ENCODE measurements at places on chromosomes 11 and 22.

GRCh38 chr22:39712081-39712480, 141.5 kb downstream of the CACNA1I start:
- no peak for DNase-seq

DNA sequence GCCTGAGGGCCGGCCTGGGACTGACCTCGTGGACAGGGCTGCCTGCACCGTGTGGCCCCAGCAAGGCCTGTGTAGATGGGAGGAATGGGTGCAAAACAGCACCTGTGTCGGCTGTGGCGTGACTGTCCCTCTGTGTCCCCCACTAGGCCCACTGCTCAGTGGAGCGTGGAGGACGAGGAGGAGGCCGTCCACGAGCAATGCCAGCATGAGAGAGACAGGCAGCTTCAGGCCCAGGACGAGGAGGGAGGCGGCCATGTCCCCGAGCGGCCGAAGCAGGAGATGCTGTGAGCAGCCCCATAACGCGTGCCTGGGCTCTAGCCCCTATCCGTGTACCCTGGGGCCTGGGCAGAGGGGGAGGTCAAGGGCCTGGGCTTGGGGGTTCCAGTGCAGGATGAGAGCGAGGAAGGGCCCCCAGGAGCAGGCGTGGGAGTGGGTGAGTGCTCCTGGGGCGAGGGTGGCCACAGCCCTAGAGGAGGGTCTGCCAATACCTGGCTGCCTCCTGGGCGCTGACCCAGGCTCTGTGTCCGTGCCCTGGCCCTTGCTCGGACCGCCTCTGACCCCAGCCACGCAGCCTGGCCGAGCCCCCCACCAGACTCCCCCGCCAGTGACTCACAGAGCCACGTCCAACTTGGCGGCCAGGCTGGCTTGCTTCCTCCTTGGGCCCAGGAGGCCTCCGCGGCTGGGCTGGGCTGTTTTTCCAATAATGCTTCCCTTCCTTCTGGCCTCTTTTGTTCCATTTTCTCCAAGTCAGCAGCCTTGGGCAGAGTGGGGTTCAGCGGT, 11.6 kb downstream of the PRR33 start:
- peak; percentile 30 for DNase-seq

DNA sequence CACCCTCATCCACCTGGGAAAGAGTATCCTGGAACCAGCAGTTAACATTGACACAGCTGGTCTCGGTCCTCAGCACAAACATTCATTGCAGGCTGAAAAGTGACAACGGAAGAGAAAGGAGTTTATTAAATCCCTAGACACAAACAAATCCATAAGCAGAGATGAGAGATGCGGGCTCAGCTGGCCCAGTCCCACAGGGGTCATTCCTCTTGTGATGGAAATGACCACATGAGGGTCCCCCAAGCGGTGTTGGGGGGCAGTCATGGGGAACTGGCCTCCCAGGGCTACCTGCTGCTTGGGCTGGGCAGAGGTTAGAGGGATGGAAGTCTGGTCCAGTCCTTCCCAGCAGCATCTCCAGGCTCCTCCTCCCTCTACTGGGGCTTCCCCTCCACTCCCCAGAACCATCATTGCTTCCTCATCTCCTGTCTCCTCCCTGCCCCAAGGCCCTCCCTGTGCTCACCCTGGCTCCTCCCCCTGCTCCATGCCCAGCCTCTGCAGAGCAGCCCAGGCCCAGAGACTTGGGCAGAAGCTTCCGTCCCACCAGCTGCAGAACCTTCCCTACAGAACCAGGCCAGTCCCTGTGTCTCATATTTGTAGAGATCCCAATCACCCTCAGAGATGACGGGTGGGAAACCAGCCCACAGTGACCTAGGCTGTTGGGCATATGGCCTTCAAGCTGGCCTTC, 5.4 kb upstream of the IGLL5 start:
- DNase-seq, result peak; percentile 5

- DNase-seq, result no peak
These were observed 2.3 kb downstream of the ATG16L2 start for GRCh38 chr11:72816404-72816990.

- DNase-seq, result no peak
These were observed 40.2 kb downstream of the SCGB1A1 start for GRCh38 chr11:62459080-62459479.

DNA sequence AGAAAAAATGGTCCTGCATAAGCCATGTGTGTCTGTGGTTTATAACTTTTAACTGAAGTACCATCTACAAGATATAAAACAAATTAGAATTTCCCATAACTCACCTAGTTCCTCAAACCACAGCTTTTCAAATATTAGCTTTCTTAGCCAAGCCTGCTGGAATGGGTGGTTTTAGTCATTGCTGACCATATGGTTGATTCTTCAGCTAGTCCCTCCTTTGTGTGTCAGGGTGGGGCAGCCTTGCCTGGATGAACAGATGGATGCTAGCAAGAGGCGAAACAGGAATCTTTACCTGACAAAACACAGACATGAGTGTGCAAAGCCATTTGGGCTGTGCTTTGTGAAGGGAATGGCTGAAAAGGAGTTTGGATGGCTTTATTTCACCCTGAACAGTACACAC, 6.9 kb upstream of the B3GNT6 start:
- DNase-seq, result no peak

DNA sequence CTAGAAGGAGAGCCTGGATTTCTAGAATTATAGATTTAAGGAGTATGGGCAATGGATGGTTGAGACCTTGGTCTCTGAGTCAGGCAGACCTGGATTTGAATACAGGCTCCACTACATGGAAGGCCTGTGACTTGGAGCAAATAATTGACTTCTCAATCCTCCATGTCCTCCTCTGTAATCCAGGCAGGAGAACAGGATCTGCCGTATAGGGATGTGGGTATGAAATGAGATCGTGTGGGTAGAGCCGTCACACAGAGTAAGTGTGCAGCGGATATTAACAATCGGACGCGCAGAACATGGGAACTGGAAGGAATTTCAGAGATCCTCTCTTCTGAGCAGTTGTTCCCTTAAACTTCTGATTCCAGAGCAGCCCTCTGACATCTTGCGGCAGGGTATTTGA, 11.5 kb upstream of the TMPRSS13 start:
- no peak for DNase-seq

- DNase-seq, result peak; percentile 35
These were observed 525 bp downstream of the CSDC2 start for GRCh38 chr22:41561335-41561734.

- no peak for DNase-seq
These were observed 328.2 kb upstream of the SORL1-AS1 start for GRCh38 chr11:121780971-121781370.

DNA sequence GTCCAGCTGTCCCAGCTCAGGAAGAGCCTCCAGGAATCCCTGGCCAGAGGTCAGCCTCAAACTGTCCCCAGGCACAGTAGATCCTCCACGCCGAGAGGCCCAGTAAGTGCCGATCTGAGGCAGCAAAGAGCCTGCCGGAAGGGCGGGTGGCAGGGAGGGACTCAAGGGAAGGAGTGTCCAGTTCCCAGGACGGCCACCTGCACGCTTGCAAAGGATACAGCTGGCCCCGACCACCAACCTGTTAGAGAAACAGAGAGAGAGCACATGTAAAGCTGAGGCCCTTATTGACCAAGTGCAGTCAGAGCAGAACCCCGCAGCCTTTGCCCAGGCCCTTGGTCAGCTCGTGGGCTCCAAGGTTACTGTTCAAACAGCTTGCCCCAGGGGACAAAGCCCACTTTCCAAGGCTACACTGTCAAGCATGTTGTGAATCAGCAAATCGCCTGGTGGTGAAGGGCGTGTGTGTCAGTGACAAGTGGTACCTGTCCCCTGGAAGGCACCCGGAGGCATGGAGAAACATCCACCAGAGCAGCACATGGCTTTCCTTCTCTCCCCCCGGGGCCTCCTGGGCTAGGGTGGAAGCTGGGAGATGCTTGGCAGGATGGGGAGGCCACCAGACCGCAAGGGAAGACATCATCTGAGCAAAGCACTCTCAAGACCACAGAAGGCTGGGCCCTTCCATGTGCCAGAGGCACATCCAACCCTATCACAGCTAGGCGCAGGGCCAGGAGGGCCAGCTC, 42.6 kb upstream of the COMT start:
- no peak for DNase-seq

- no peak for DNase-seq
These were observed 3.3 kb downstream of the TMEM121B start for GRCh38 chr22:17117890-17118289.

- DNase-seq, result peak; percentile 88
These were observed 650 bp upstream of the CHID1 start for GRCh38 chr11:911031-911889.

GRCh38 chr11:19632499-19632834, 80.2 kb upstream of the NAV2 start:
- DNase-seq, result peak; percentile 52

DNA sequence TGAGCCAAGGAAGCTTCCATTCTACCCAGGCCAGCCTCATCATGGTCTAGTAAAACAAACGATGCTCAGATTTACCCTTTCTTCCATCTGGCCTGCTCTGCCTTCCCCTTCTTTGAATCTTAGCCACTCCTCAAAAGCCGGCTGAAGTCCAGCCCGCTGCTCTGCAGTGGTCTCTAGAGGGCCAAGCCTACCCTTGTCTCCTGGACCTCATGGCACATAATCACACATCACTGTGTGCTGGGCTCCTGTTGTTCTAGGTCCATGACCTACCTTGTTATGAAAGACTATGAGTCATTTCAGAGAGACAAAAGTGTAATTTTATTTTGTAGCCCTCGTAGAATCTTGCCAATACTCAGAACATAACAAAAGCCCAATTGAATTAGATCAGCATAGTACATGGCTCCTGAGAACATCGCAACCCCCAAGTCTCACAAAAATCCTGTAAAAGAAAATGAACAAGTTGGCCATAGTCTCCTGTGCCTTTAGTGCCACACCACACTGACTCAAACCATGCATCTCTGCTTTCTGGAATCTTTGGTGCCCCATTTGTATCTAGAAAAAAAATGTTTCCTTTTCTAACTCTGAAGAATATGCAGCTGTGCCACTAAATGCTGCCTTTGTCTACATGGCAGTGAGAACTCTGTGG, 192.7 kb downstream of the OPCML start:
- DNase-seq, result no peak

DNA sequence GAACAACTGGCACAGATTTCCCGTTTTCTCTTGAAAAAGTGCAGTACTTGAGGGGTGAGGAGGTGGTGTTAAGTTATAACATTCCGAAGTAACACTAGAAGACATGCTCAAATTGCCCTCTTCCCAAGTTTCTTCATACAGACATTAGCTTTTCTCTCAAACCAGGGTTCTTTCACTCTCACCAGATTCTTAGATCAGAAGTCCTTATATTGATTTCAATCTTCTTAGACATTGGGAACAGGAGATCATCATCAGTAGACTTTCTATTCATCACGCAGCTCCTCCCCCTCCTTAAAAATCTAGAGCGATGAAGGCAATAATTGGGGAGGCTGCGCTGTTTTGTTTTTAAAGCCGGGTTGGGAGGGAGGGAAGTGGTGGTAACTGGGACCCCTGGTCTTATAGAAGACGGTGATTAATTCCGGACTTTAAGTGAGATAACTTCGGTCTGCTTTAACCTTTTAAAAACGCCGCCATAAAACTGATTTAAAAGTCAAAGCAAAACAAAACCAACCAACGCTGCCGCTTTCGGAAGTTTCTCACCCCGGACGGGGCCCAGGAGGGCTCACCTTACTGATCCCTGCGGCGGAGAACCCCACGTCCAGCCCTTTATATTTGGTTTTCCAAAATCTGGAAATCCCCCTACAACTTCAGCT, 665 bp downstream of the USP28 start:
- peak; percentile 40 for DNase-seq

DNA sequence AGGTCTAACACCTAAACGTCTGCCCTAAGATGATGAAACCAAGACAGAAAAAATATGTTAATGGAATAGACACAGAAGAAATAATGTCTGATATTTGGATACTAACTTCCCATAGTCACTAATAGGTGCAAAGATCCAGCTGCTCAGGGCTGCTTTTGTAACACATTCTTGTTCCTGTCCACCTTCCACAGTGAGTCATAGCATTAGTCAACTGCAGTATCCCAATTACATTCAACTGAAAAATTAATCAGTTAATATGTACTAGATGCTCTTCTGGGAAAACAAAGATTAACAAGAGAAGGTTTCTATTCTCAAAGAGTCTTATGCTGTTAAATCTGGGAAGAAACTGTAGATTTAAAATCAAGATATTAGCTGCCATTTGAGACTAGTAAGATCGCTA, 47.6 kb downstream of the HEPHL1 start:
- peak; percentile 29 for DNase-seq

GRCh38 chr11:126695293-126695692, 305.3 kb downstream of the KIRREL3 start:
- no peak for DNase-seq

- peak; percentile 71 for DNase-seq
These were observed 64.2 kb downstream of the MICAL2 start for GRCh38 chr11:12174477-12175143.

GRCh38 chr11:95245038-95245437, 14.0 kb upstream of the SESN3 start:
- DNase-seq, result peak; percentile 30

GRCh38 chr22:37657590-37658132, 862 bp upstream of the PDXP start:
- DNase-seq, result no peak

DNA sequence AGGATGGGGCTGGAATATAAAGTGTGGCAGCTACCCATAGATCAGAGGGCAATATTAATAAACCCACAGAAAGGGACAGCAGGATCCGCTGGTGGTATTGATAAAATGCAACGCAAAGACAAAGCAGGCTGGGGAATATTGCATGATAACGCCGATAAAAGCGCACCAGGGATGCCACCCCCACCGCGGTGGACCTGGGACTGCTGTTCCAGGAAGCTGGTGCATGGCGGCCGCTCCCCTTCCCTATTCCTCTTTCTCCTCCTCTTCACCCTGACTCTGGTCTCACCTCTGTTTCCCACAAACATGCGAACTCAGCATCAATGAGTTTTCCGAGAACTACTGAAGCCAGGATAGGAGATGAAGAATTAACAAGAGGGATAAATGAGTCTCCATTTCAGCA, 20.2 kb downstream of the SPATA19 start:
- no peak for DNase-seq

DNA sequence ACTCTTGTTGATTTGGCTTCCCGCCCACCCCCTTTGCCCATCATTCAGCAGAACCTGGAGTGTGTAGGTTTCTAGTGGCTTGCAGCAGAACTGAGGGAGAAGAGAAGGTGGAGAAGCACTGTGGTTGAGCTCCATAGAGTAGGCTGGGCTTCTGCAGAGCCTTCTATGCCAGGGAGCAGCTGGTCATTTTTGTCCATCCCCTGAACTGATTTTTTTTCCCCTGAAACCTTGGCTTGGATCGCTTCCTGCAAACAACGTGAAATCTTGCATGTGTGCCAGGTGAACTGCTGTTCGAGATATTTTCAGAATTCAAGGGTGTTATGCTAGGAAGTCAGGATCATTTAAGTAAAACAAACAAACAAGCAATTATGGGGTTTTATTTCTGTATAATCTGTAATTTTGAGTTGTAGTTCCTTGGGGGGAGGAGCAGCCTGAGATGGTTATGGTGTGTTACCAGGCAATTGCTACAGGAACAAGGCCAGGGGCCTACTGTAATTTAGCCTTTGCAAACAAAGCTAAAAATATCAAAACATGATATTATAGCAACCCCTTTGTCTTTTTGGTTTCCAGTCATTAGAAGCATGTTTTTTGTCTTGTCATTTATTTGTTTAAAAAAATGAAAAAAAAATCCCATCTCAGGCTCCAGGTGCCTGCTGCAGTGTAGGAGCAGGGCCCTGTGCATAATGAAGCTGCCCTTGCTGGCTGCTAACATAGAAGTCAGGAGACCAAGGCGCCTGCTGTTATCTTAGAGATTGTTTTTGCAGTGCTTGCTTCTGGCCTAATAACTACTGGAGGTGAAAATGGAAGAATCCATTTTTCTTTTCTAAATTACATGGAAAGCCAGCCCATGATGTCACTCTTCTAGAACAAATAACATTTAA, 152.4 kb upstream of the TTC12 start:
- no peak for DNase-seq

- DNase-seq, result peak; percentile 86
These were observed at the start of gene AP1B1 for GRCh38 chr22:29387921-29388758. Gene AP1B1, minus strand, starts transcription at chr22:29388570. Its CDS starts 21,327 bp downstream, at chr22:29367243.

- no peak for DNase-seq
These were observed 156.7 kb downstream of the CTTN start for GRCh38 chr11:70555078-70555477.

Measured in choroid plexus epithelial cell (primary cell).